DMS79 treated with DMSO at 0.1 percent for 48 hours (cell line): ENCODE measurements at places on chromosomes 3 and 15.
A peak's percentile ranks its signal among the peaks of the same experiment; 100 is the strongest.

DNA sequence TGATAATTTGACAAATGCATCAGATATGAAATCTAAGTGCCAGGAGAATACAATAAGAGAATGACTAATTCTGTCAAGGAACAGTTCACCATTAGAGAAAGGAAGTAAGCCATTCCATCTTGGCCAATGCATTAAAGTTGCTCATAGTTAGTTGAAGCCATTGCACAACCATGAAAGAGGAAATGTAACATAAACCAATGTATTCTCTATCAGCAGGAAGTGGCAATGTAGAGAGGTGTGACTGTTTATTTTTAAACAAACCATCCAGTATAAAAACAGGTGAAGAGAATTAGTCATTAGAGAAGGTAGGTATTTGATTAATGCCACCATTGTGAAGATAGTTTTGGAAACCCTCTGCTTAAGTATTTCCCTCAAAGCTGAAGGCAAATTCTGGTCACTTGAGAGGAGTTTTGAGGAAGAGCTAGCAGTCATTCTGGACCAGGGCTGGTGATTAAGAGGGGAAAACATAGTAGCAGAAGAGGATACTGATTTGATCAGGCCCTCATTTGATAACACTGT is 10.7 kb upstream of the ANXA2 start:
- DNase-seq = no peak

- no peak for DNase-seq
These were observed 97.5 kb downstream of the DNAJB8 start for GRCh38 chr3:128369121-128369703.

DNA sequence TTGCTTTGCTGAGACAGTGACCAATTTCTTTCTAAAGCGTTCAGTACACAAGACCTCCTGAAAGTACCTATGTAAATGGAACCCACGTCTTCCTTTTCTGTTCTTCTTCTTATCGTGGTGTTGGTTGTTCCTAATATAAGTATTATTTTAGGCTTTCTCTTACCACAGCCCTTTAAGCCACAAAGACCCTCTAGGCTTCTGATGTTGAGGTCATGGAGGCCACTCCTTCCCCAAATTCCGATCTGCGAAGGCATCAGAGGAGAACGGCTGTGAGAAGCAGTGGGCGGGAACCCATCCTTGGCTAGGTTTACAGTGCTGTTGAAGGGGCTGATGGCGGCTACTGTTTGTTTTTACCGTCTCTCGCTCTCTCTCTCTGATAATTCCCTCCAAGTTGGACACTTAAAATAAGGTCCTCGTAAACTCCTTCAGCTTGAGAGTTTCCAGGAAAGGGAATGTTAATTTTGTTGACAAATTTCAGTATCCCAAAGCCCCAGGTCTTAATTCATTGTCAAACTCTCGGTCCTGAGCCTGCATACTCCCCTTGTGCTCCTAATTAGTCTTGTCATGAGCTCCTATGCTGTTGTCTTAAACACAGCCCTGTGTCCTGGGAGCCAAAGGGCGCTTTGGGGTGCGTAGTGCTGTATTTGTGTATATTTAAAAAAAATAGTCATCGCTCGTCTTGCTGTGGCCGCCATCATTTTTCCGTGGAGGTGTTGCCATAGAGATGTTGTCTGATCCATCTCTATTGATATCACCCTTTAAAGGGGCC is 178.8 kb downstream of the OPA1 start:
- DNase-seq = peak; percentile 92

GRCh38 chr3:103112273-103112672 is 677.5 kb downstream of the ZPLD1 start:
- peak; percentile 30 for DNase-seq

GRCh38 chr3:169260296-169260695 is 403.2 kb downstream of the MECOM start:
- DNase-seq = no peak

- no peak for DNase-seq
These were observed 7.1 kb downstream of the SEMA7A start for GRCh38 chr15:74426404-74427281.

DNA sequence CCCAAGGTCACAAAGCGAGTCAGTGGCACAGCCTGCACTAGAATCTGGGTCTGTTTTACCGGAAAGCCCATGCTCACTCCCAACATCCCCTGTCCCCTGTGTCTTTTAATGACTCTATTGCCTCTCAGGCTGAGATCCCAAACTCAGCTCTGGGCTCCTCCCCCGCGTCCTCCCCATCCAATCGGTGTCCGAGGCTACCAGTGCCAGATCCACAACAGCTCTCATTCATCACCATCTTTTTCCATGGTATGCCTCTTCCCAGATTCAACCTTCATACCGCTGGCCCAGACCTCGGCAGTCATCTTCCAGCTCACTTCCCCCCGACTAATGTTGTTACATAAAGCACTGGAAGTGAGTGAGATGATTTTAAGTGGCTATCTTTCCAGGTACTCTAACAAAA is 16.1 kb upstream of the KY start:
- DNase-seq = no peak

DNA sequence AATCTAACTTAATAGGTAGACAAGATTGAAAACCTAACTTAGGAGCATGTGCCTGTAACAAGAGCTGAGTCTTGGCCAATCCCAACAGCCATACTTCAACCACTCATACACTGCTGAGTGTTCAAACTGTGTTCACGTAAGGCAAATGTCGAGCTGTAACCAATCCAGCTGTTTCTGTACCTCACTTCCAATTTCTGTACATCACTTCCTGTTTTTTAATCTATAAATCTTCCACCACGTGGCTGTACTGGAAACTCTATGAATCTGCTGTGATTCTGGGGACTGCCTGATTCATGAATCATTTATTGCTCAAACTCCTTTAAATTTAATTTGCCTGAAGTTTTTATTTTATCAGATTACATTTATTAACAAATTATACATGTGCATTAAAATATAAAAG is 44.6 kb upstream of the NEDD4 start:
- DNase-seq = no peak

DNA sequence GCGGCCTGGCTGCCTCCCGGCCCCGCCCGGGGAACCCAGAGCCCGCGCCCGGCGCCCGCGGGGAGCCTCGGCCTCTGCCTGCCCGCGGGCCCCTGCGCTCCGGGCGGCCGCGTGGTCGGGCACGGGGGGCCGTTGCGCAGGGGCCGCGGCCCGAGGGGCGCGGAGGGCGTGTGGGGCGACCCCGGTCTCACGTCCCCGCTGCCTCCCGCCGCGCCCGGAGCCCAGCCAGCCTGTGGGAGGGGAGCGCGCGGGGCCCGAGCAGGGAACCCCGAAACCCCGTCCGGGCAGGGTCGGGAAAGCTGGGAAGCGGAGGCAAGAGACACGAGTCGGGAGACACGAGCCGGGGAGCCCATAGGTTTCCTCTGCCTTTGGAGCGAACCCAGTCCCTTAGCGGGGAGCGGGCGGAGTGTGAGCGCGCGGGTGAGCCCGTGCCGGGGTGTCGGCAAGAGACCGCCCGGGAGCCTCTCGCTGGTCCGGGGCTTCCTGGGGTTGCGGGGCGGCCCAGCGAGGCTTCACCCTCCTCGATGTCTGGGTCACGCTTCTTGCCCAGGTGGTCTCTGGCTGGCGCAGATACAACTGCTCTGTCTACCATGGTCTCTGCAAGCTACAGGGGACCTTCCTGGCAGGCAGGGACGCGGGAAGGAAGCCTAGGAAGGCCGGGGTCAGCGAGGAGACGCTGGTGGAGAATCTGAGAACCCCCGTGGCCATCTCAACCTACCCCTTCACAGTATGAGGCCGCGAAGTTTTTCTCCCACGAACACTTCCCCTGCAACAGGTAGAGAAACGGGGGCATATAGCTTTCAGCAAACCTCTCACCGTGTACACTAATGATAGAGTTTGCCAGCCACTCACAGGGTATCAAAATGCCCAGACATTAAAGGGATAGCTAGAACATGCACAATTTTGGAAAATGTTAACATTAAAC is 586 bp downstream of the LRRK1 start:
- no peak for DNase-seq

- DNase-seq = no peak
These were observed 21.8 kb downstream of the PCOLCE2 start for GRCh38 chr3:142866841-142867631.

DNA sequence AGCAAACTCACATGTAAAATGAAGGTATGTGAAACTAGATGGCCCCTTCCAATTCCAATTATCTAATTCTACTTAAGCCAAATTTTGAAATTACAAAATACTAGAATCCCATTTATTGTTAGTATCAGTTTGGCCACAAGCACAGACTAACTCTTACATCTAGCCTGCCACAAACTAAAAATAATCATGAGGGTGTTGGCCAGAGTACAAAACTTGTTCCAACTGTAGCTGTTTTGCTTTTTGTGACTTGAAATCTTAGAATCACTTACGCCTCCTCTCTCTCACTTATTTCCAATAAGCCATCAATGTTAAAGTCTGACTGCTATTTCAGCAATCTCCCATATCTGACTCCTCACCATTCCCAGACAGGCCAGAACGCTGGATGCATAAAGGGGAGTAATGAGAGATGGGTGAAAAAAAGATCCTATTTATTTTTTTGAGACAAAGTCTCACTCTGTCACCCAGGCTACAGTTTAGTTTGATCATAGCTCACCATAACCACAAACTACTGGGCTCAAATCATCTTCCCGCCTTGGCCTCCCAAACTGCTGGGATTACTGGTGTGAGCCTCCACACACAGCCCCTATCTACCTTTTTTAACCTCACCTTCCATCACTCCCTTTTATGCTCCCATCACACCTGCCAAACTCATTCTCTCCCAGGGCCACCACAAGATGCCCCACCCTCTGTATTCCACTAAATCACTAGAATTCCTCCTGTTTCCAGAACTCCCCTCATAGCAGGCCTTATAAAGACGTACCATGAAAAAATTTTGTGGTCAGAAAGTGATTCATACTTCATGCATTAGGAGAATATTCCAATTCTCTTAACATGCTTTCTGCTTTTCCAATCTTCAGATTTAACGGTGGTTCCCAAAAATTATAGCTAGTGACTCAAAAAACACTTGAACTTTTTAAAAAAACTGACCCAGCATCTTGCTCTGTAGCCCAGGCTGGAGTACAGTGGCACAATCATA is 36.5 kb downstream of the ATOSA start:
- DNase-seq = no peak

GRCh38 chr3:13420831-13421765 is 976 bp upstream of the NUP210 start:
- DNase-seq = no peak

DNA sequence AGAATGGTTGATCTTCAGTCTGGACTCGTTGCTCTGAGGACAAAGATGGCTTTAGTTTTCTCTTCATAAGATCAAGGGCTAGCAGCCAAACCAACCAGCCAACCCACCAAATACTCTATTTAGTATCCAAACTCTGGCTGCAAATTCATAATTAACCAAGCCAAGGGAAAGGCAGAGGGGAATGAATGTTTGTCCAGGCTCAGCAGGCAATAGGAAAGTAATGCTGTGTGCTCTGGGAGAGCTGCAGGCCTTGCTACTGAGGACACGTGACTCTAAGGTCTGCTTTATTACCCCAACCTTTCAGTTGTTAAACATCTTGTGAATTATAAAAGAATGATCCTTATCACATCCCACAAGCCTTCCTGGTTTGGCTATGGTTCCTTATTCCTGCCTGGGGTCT is 52.3 kb upstream of the GALNT15 start:
- no peak for DNase-seq

GRCh38 chr15:32819448-32819847 is 101.6 kb downstream of the GREM1 start:
- DNase-seq = no peak

DNA sequence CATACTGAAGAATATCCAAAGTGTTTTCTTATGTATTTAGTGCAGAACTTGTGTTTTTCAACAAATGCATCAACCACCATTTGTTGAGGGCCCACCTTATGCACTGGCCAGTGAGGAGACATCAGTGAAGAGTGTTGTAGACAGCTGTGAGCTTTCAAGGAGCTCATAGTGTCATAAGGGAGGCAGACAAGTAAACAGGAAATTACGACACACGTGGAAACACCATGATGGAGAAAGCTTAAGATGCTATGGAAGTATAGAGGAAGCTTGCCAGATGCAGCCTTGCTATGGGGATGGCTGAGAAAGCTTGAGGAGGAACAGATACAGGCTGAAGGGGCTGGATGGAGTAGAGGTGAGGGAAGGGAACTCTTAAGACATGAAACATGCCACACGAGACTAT is 50.8 kb upstream of the PSMD6 start:
- DNase-seq = no peak

DNA sequence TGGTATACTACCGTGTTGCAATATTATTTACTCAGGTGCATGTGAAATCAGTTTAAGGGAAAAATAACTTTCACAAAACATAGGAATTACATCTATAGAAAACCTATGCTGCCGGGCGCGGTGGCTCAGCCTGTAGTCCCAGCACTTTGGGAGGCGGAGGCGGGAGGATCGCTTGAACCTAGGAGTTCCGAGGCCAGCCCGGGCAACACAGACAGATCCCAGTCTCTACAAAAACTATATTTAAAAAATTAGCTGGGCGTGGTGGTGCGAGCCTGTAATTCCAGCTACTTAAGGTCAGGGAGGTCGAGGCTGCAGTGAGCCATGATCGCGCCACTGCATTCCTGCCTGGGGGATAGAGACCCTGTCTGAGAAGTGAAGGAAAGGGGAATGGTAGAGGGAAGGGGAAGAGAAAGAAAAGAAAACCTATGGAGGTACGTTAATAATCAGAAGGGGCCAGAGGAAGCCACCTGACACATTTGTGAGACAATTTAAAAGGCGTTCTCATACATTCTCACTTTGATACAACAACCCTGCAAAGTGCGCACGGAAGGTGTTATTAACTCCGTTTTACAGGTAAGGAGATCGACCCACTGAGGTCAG is 456 bp upstream of the TMEM62 start:
- no peak for DNase-seq

DNA sequence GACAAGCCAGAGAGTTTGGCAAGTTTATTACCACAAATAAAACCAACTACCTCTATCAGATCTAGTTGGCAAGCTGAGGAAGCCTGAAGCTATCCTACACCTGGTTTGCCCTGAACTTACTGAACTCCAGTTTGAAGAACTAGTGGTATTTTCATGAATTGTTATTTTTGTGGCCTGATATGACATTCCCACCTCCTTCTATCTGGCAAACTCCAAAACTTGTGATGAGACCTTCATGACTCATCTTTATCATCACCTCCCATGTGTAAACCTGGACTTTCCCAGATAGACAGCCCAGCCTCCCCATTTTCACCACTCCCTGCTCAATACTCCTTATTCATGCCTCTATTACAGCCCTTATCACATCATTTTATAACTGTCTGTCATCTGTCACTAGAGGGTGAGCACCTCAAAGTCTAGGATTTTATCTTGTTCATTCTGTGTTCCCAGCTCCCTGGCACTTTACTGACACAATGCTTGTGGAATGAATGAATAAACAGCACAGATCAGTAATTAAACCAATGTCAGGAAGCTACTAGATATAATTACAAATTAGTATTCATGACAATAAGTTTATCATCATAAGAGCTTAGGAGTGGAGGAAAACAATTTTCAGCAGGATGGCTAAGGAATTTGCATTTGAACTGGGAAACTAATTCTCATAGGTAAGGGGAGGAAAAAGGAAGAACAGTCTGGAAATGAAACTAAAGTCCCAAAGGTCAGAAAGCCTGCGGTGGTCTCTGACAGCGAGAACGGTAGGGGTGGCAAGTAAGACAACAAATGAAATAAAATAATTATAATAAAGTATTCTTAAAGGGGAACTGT is 13.2 kb upstream of the TRANK1 start:
- no peak for DNase-seq

GRCh38 chr3:11258958-11259357 is 13.2 kb upstream of the ATG7 start:
- DNase-seq = no peak

- no peak for DNase-seq
These were observed 132.9 kb upstream of the LRIG1 start for GRCh38 chr3:66633402-66634381.

GRCh38 chr15:84552896-84553295 is 47.9 kb upstream of the ZSCAN2 start:
- DNase-seq = no peak

GRCh38 chr15:41946970-41947369 is 25.4 kb downstream of the EHD4 start:
- DNase-seq = no peak
